ENCODE measurements at places on chromosomes 3 and 15.

- DNase-seq = no peak
These were observed 47.2 kb upstream of the ATP2B2 start for GRCh38 chr3:10552631-10552943.

DNA sequence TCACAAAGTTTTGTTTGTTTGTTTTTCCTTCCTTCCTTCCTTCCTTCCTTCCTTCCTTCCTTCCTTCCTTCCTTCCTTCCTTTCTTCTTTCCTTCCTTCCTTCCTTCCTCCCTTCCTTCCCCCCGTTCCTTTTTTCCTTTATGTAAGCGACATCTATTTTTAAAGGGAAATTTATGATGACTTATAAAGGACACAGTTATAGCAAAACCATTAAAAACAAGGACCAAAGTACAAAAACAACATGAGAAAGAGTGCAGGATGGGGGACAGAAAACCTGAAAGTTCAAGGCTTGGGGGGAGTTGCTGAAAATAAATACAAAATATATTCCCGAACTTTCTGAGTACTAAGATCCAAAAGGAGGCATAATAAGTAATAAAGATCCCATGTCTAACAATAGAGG, 1.8 kb downstream of the ADGRG7 start:
- no peak for DNase-seq

DNA sequence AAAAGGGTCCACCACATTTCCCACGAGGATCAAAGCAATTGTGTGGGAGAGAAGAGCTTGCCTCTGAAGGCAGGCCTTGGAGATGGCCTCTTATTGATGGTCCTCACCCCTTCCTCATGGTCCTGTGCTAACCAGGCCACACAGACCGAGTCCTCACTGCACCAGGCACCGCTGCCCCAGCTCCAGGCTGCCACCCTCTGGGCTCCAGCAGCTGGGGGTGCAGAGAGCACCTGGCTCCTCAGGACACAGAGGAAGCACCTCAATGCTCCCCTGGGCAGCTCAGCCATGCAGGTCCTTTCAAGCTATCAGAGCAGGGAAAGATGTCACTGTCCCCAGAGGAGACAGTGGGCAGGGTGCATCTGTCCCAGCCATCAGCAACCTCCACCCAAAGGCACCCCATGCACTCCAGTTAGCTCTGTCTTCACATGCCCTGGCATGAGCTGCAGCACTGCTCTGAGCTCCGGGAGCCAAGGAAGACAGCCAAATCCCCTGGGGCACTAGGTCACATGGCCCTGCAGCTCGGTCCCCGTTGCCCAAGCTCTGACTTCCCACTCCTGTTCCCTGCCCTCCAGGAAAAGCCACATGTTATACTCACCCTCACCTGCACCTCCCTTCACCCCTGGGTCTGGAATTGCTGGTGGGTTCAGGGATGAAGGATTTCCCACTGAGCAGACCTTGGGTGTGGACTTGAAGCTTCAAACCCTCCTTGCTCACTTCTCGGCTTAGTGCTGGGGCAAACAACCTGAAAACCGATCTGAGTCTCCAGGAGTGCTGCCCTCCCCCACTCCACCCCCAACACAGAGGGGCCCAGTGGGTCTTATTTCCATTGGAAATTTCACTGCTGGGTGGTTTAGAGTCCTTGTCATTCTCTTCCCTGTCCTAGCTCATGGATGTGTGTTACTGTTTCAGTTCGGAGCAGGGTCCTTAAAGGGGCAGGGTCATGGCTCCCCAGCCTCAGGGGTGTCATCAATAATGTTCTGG, 32.6 kb downstream of the ALS2CL start:
- peak; percentile 32 for DNase-seq

GRCh38 chr3:112751564-112752512, 94.8 kb downstream of the CD200R1L start:
- DNase-seq = no peak

GRCh38 chr3:114043205-114043604, 13.1 kb downstream of the CCDC191 start:
- DNase-seq = no peak

DNA sequence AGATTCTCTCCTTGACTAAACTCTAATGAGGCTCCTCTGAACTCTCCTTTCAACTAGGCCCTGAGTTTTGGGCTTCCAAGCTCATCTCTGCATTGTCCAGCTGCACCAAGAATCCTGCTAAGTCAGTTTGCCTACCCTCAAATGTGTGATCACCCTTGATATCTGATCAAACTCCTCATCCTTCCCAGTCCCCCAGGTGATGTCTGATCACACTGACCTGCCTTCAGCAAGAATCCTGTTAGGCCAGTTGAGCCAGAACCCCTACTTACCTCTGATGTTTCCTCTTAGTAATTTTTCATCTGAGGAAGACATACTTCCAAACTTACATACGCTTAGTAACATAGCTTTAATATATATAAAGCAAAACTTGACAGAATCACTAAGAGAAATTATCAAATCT, 28.8 kb downstream of the SUMF1 start:
- DNase-seq = peak; percentile 58

GRCh38 chr3:33795131-33795530, 3.3 kb upstream of the PDCD6IP start:
- DNase-seq = no peak

- DNase-seq = no peak
These were observed 67.4 kb downstream of the CORO2B start for GRCh38 chr15:68646156-68646555.

- no peak for DNase-seq
These were observed 43.3 kb downstream of the ASB7 start for GRCh38 chr15:100645671-100646070.

GRCh38 chr3:149600634-149601033, 57.2 kb downstream of the WWTR1 start:
- DNase-seq = no peak

DNA sequence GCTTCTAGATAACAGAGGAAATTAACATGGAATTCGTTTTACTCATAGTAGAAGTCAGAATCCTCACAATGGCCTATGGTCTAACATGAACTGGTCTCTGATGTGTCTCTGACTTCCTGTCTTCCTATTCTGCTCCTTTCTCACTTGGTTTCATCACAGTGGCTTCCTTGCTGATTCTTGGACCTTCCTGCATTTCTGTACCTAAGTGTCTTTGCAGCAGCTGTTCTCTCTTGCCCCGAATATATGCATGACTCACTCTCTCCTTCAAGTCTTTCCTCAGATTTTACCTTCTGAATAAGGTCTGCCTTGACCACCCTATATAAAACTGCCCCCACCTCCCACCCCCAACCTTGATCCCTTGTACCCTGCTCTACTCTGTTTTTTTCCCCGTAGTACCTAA, 14.1 kb downstream of the ARL13B start:
- no peak for DNase-seq

DNA sequence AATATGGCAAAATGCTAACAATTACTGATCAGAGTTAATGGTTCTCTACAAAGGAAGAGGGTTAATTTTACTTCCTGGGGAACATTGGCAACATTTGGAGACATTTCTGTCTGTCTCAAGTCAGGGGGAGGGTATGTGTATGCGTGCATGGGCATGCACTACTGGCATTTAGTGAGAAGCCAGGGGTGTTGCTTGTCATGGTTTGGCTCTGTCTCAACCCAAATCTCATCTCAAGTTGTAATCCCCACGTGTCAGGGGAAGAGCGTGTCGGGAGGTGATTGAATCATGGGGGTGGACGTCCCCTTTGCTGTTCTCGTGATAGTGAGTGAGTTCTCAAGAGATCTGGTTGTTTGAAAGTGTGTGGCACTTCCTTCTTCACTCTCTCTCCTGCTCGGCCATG, 28.3 kb upstream of the TNIK start:
- no peak for DNase-seq

- no peak for DNase-seq
These were observed 52.4 kb downstream of the BOC start for GRCh38 chr3:113263778-113264177.

DNA sequence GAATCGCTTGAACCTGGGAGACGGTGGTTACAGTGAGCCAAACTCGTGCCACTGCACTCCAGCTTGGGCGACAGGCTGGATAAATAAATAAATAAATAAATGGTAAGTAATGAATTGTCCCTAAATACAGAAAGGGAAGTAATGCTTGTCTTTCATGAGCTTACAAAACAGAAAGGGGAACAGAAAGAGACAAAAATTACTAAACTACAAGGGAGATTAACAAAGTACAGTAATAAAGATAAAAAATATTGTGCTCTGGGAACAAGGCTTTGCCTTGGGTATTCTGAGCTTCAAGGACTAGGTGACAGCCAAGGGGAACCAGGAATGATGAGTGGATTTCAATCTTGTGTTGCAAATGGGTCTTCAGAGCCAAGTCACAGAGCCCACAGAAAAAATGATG, 9.2 kb upstream of the HLTF start:
- DNase-seq = no peak

DNA sequence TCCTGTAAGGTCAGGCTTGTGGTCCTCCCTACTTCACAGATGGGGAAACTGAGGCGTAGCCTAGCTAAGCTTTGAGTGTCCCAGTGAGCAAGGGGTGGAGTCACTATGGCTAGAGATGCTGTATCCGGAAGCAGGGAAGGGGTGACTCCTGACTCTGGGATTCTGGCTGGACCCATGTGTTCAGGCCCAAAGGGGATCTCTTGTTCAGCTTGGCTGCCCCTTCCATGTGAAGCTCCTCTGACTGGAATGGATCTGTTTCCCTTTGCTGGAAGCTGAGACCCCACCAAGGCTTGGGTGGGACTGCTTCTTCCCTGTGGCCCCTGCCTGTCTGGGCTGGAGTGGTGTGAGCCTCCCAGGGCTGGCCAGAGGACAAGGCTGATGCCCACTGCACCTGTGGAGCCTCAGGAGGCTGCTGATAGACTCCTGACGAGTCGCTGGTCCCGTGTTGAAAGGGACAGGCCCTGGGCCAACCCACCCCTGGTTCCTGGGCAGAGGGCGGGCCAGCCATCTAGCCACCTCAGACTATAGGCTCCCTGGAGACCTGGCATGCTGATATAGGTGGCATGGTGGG, 1.0 kb downstream of the MAPKAPK3 start:
- DNase-seq = no peak

- no peak for DNase-seq
These were observed 547.5 kb downstream of the MCTP2 start for GRCh38 chr15:94778840-94779239.

- no peak for DNase-seq
These were observed 64.3 kb upstream of the GOLGA8B start for GRCh38 chr15:34647569-34648293.

DNA sequence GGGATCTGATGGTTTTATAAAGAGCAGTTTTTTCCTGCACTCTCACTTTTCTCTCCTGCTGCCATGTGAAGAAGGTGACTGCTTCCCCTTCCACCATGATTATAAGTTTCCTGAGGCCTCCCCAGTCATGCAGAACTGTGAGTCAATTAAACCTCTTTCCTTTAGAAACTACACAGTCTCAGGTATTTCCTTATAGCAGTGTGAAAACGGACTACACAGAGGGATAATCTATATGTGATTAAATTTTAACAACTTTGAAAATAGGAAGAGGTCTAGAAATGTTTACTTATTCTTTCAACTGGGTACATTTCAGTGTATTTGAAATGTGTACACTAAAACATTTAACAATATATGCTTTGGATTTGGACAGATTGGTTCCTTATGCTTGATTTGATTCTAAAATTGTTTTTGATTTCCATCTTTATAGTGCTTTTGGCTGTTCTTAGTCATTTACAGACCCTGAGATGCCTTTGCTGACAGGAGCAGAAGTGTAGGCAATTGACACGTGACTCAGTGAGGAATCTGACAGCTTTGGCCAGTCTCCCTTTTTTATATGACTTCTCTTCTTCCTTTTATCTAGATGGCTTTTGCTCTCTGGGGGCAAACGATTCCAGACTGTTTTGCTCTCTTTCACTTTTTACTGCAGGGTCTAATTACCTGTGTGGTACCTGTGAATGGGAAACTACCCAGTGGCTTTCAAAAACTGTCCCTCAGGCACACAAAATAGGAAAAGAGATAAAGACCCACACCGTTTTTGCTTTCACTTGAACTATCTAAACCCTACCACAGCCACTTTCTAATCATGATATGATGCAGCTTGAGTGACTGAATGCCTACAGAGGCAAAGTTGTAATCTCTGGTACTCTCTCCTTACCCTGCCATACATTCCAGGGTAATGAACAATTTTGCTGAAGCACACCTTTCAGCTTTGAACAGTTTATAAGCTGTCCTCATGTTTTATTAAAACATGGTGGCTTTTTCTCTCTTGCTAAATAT, 422.6 kb downstream of the ROBO1 start:
- peak; percentile 40 for DNase-seq

- no peak for DNase-seq
These were observed 33.1 kb downstream of the KLHL25 start for GRCh38 chr15:85761635-85762034.

DNA sequence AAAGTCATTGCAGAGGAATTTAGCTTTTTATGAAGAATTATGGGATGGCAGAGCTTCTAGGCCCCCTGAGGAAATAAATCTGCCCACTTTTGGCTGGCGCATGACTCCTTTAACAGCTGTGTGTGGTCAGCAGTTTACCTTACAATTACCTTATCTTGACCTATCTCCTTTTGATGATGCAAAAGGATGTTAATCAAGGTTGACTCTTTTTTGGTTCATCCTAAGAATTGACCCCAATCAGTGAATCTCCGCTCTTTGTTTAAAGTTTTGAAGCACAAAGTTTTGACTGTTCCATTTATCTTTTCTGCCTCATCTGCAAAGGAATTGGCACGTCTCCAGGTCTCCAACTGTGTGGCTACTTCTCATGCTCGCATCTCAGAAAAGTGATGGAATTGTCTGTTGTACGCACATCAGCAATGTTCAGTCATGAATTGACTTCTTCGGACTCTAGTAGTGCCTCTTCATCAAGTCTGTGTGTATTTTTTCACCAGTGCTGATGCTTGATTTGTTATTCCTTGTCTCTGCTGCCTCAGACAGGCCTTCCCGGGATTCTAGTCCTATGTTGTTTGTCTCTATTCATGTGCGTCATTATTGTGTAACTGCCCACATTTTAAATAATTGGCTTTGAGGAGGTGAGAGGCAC, 196.2 kb upstream of the CFAP20DC start:
- no peak for DNase-seq

- DNase-seq = no peak
These were observed 118.8 kb downstream of the ANP32A start for GRCh38 chr15:68701886-68702285.

- DNase-seq = peak; percentile 32
These were observed 791 bp downstream of the GYG1 start for GRCh38 chr3:148992027-148992634.

DNA sequence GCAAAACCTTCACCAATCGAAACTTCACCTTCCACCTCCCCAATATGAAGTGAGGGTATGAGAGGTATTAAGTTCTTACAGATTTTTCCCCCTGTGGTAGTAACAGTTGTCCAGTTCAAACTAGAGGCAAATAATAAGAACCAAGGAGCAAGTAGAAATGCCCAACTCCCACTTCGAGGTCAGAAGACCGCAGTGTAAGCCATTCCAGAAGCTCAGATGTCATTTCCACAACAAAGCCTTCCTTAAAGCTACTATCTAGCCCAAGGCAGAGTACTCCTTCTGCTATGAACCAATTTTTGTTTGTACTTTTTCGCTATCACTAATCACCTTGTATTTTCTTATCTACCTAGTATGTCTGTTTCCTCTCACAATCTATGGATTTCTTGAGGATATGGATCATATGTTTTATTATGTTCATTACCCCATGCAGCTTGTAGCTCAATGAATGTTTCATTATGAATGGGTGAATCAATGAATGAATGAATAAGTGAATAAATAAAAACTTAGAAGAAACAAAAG, 235.7 kb upstream of the KCNMB2 start:
- peak; percentile 35 for DNase-seq

GRCh38 chr3:103818800-103819199, 1384.0 kb downstream of the ZPLD1 start:
- DNase-seq = no peak

- peak; percentile 6 for DNase-seq
These were observed 191.7 kb downstream of the ATP8B4 start for GRCh38 chr15:49927189-49927861.

All from ELF-1 (cell line).